H7 (cell line): ENCODE measurements at places on chromosomes 2 and 18.
A peak's percentile ranks its signal among the peaks of the same experiment; 100 is the strongest.

GRCh38 chr2:120760446-120761135 is 24.9 kb downstream of the GLI2 start:
- DNase-seq = no peak

- DNase-seq = no peak
These were observed 736.6 kb downstream of the CBLN2 start for GRCh38 chr18:71807586-71807985.

DNA sequence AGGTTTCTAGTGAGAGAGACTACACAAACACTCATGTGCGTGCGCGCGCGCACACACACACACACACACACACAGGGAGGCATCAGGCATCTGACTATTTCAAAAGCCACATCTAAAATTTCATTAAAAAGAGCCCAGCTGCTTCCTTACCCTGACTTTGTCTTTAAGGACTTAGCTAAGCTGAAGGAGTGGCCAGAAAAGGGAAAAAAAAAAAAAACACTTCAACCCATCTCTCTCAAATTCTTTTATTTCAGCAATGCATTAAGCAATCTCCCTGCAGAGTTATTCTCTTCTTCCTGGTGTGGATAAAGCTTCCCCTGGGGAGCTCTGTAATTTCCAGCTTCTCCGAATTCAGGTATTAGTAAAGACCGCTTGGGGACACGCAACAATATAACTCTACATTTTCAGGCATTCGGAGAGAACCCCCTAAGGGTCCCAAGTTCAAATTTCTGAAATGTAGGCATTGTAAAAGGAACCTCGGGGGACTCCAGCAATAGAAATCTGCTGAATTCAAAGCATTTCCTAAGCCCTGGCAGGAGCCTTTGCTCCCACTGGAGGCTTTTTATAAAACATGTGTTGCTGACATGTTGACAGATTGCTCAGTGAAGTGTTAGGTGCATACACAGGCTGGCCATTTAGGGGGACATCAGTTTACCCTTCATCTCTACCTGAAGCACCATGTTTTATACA is 67.0 kb downstream of the ZNF521 start:
- peak; percentile 7 for DNase-seq

- DNase-seq = no peak
These were observed 41.8 kb downstream of the CYRIA start for GRCh38 chr2:16623564-16624435.

DNA sequence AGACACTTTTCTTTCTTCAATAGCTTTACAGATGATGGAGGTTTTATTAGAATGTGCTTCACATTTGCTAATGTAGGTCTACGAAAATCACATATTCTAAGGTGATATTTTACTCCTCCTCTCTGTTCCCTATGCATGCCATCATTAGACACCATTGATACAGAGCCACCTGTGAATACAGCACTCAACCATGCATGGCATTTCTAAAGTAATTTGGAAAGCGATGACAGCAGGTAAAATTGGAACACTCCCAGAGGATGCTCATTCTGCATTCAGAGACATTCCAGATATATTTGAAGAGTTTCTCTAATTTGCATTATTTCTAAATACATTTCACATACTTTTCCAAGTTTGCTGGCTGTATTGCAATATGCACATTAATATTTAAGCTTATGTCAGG is 65.3 kb upstream of the RIT2 start:
- DNase-seq = no peak

DNA sequence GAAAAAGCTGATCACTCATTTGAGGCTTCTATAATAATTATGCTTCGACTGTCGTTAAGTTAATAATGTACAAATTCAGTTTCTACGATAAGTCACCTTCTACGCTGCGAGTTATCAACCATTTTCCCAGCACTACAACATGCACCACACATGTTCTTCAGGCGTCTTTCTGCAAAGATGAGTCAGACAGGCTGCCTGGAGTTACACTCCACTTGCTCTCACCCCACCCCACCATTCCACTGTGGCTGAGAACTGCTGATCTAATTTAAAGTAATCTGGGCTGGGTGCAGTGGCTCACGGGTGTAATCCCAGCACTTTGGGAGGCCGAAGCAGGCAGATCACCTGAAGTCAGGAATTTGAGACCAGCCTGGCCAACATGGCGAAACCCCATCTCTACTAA is 218.6 kb downstream of the DYM start:
- DNase-seq = no peak

DNA sequence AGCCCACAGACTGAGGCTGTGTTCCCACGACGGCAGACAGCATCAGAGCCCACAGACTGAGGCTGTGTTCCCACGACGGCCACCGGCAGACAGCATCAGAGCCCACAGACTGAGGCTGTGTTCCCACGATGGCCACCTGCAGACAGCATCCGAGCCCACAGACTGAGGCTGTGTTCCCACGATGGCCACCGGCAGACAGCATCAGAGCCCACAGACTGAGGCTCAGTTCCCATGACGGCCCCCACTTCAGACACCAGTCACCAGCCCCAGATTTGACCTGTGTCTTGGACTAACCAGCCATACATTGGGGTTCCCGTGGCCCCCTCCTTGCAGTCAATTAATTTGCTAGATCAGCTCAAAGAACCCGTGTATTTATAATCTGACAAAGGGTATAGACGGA is 57.8 kb upstream of the SNTG2 start:
- no peak for DNase-seq

- no peak for DNase-seq
These were observed 30.6 kb upstream of the GPD2 start for GRCh38 chr2:156405586-156405985.

GRCh38 chr2:16014041-16014787 is 73.9 kb downstream of the MYCN start:
- DNase-seq = peak; percentile 56
